K562 (cell line): ENCODE measurements at places on chromosomes 2 and 18. TPM values are rescaled to one million over a fixed set of nuclear protein-coding genes. Genes with fewer than 3 reads are reported as not detected.

DNA sequence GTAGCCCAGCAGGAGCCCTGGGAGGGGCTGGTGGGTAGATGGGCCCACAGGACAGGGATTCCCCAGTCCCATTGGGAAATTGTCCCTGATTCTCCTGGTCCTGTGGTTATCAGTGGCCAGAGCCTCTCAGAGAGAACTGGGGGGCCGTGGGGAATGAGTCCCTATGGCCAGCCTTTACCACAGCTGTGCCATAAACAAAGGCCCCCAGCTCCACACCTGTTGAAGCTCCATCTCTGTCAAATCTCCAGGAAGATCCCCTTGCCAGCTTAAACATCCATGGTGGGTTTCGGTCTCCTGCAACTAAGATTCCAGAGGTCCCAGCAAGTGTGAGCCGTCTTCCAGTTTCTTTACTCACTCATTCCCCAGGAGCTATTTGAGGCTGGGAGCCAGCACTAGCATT, 897.1 kb downstream of the LRRTM4 start:
- no peak for DNase-seq
- no peaks in the 10 kb centered on the region for H3K4me1 ChIP-seq
- no peaks in the 10 kb centered on the region for H3K27me3 ChIP-seq
- H3K36me3 ChIP-seq, result no peaks in the 10 kb centered on the region

GTF3C2 gene
- total RNA-seq, result 70.0 and 85.2 TPM in 2 replicates

GRCh38 chr2:75522543-75523312, 38.0 kb downstream of the EVA1A start:
- H3K27me3 ChIP-seq, result no peaks in the 10 kb centered on the region
- no peak overlapping the region for H3K27ac ChIP-seq
- H3K36me3 ChIP-seq, result no peaks in the 10 kb centered on the region
- no peaks in the 10 kb centered on the region for H3K4me1 ChIP-seq
- DNase-seq, result no peak

DNA sequence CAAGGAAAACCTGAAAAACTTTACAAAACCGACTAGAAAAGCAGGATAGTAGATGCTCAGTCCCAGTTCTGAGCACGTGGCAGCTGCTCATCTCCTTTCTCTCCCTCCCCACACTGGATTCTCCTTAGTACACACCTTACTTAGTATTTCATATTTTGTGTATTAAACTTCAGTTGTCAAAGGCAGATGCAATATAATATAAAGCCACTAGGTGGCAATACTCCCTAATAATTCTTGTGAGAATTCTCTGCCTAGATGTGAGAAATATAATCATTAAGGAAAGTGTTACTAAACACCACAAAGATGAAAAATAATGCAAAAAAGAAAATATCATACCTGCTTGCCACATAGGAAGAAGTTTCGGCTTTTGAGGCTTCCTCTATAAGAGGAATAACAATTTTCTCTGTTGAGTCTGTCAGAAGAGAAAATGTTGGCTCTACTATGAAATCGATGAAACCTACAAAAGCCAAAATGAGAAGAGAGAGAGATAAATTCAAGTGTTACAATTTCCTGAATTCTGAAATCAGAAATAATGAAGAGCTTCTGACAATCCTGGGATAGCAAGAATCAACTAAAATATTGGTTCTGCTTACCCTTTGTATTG, 200.6 kb downstream of the PPP1R1C start:
- H3K27ac ChIP-seq, result no peak overlapping the region
- DNase-seq, result peak; percentile 51
- no peaks in the 10 kb centered on the region for H3K4me1 ChIP-seq
- no peaks in the 10 kb centered on the region for H3K36me3 ChIP-seq

DNA sequence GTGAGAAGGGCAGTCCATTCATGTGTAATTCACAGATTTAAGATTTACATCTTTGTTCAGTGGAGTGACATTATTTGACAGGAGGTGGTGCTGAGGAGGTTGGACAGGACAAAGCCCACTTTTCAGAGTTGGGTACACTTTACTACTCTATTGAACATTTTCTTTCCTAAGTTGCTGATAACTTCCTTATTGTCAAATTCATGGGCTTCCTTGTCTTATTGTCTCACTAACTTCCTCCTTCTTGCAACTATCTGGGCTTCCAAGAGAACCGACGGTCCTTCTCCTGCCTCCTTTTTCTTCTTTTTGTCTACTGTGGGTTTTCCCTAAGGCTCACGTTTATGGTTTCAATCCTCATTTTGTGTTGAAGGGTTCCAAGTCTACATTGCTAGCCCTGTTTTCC, 67.7 kb upstream of the DNMT3A start:
- no peak overlapping the region for H3K27ac ChIP-seq
- no peak for DNase-seq
- no peaks in the 10 kb centered on the region for H3K4me1 ChIP-seq

ASAP2 gene
- total RNA-seq, result 4.3 and 5.5 TPM in 2 replicates

- H3K4me1 ChIP-seq, result peaks cover 18% of the 10 kb centered on the region; the same call in 2 of the 3 replicates
- no peaks in the 10 kb centered on the region for H3K36me3 ChIP-seq
- H3K27ac ChIP-seq, result no peak overlapping the region
- H3K4me3 ChIP-seq, result no peak overlapping the region
- DNase-seq, result peak; percentile 21
Observed at GRCh38 chr2:101770726-101771125, 73.2 kb downstream of the MAP4K4 start.

GRCh38 chr2:114127372-114127771, 237.5 kb downstream of the ACTR3 start:
- H3K4me1 ChIP-seq, result no peaks in the 10 kb centered on the region
- no peaks in the 10 kb centered on the region for H3K36me3 ChIP-seq
- DNase-seq, result no peak
- no peak overlapping the region for H3K4me3 ChIP-seq

RAPH1 gene
- total RNA-seq, result 0.71 and 0.74 TPM in 2 replicates

DNA sequence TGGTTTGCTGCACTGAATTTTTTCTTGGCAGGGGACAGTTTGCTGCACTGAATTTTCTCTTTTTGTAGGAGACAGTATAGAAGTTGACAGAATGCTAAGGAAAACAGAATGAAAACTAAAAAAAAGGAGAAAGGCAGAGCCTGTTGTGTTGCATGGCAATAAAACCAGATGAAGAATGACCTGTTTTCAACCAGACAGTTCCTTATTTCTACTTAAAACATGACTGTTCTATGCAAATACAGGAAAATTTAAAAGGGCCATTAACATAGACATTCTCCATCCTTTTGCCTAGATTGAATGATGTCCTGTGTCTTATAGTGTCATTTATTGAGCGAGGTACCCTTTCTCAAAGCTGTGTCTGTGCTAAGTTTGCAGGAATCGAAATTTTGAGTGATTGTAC, 33.3 kb downstream of the ABI2 start:
- H3K4me3 ChIP-seq, result no peak overlapping the region
- no peaks in the 10 kb centered on the region for H3K27me3 ChIP-seq
- H3K27ac ChIP-seq, result no peak overlapping the region
- DNase-seq, result no peak

DNA sequence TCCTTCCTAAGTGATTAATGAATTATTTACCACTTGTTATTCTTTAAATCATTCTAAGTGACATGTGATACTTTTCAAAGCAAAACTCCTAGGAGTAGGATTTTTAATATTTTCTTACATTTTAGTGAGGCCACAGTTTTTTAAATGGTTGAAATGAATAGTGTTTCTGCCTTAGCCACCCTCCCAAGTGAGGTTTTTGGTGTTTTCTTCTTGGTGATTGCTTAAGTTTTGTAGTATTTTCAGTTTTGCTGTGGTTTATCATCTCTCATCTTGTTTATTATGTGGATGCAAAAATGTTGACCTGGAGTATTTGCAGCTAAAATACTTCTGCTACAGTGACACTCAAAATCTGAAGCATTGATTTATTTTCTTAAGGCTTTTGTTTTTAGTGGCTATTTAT, 9.8 kb downstream of the AFTPH start:
- no peak overlapping the region for H3K27ac ChIP-seq
- no peaks in the 10 kb centered on the region for H3K27me3 ChIP-seq
- DNase-seq, result no peak
- H3K36me3 ChIP-seq, result no peaks in the 10 kb centered on the region
- H3K4me3 ChIP-seq, result no peak overlapping the region
- no peaks in the 10 kb centered on the region for H3K4me1 ChIP-seq

- H3K4me1 ChIP-seq, result no peaks in the 10 kb centered on the region
- H3K27me3 ChIP-seq, result peaks cover 7% of the 10 kb centered on the region; the same call in 2 of the 3 replicates
- H3K36me3 ChIP-seq, result no peaks in the 10 kb centered on the region
- no peak overlapping the region for H3K27ac ChIP-seq
- DNase-seq, result peak; percentile 60
- H3K4me3 ChIP-seq, result no peak overlapping the region
Observed at GRCh38 chr2:100246163-100247145, 75.8 kb downstream of the LONRF2 start.

DNA sequence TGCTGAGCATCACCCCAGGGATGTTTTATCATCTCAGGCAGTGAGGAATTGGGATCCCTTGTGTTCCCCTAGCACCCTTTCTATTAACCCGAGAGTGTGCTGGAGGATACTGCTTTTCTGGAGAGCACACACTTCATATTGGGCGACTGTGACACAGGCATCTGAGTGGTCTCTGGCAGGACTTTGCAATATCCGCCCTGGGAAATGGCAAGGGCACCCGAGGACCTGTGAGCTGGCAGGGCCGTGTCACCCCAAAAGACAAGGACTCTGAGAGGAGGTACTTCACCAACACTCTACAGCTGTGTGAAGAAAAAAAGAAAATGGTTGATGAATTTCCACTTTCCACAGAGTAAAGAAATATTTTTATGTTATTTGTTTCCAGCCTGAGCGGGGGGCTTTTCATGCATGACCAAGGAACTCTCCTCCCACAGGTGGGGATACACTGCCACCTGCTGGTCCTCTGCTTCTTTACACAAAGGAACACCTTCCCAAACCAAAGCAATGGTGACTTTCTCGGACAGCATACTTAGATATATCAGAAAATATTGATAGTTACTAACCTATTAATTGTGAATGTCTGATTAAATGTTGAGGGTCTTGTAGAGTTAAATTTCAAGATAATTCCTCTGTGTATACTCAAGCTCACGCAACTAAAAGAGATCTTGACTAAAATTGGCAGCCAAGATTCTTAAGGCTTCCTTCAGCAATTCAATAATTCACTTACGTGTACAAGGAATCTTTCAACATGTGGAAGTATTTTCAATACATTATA, 45.9 kb upstream of the REG3G start:
- H3K4me3 ChIP-seq, result no peak overlapping the region
- no peak overlapping the region for H3K27ac ChIP-seq
- no peaks in the 10 kb centered on the region for H3K36me3 ChIP-seq
- DNase-seq, result peak; percentile 42
- no peaks in the 10 kb centered on the region for H3K27me3 ChIP-seq
- no peaks in the 10 kb centered on the region for H3K4me1 ChIP-seq

- H3K27ac ChIP-seq, result no peak overlapping the region
- no peaks in the 10 kb centered on the region for H3K27me3 ChIP-seq
- H3K36me3 ChIP-seq, result no peaks in the 10 kb centered on the region
- peaks cover 16% of the 10 kb centered on the region for H3K4me1 ChIP-seq
Observed at GRCh38 chr2:128301501-128301966, 17.1 kb downstream of the HS6ST1 start.

DNA sequence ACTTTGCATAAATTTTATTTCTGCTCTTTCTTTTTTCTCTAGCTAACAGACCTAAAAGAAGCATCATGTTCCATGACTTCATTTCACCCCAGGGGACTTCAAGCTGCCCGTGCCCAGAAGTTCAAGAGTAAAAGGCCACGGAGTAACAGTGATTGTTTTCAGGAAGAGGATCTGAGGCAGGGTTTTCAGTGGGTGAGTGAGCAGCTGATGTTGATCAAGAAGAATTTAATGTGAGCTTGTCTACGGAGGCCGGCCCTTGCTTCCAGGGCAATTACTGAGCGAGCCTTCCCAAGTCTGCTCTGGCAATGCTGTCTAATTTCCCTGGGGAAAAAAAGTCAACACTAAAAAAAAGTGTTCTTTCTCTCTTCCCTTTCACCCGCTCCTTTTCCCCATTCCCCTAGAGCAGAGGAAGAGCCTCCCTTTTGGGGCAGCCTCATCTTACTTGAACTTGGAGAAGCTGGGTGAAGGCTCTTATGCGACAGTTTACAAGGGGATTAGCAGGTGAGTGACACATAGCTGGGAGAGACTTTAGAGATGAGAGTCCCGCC, 1.2 kb downstream of the CDK15 start:
- H3K4me1 ChIP-seq, result no peaks in the 10 kb centered on the region
- DNase-seq, result no peak
- no peak overlapping the region for H3K4me3 ChIP-seq
- H3K36me3 ChIP-seq, result no peaks in the 10 kb centered on the region
- H3K27ac ChIP-seq, result no peak overlapping the region
- H3K27me3 ChIP-seq, result peaks cover 2% of the 10 kb centered on the region; the same call in 1 of the 3 replicates

- H3K4me1 ChIP-seq, result no peaks in the 10 kb centered on the region
- H3K27me3 ChIP-seq, result peaks cover 4% of the 10 kb centered on the region; the same call in 1 of the 3 replicates
- no peaks in the 10 kb centered on the region for H3K36me3 ChIP-seq
- no peak overlapping the region for H3K27ac ChIP-seq
- no peak for DNase-seq
Observed at GRCh38 chr2:10521356-10522169, 73.4 kb upstream of the ODC1 start.

GRCh38 chr2:27581417-27582128, 1.3 kb upstream of the ZNF512 start:
- DNase-seq, result no peak
- H3K36me3 ChIP-seq, result peaks cover 3% of the 10 kb centered on the region; the same call in 1 of the 3 replicates
- H3K4me3 ChIP-seq, result no peak overlapping the region
- no peaks in the 10 kb centered on the region for H3K27me3 ChIP-seq
- H3K4me1 ChIP-seq, result peaks cover 40% of the 10 kb centered on the region

- H3K4me3 ChIP-seq, result no peak overlapping the region
- peaks cover 30% of the 10 kb centered on the region for H3K27me3 ChIP-seq
- no peak for DNase-seq
- H3K27ac ChIP-seq, result no peak overlapping the region
Observed at GRCh38 chr2:10759151-10759714, 37.8 kb downstream of the ATP6V1C2 start.

SPC25 gene
- 53.4 and 62.3 TPM in 2 replicates for total RNA-seq
